ENCODE measurements at places on chromosomes 5 and 9.

DNA sequence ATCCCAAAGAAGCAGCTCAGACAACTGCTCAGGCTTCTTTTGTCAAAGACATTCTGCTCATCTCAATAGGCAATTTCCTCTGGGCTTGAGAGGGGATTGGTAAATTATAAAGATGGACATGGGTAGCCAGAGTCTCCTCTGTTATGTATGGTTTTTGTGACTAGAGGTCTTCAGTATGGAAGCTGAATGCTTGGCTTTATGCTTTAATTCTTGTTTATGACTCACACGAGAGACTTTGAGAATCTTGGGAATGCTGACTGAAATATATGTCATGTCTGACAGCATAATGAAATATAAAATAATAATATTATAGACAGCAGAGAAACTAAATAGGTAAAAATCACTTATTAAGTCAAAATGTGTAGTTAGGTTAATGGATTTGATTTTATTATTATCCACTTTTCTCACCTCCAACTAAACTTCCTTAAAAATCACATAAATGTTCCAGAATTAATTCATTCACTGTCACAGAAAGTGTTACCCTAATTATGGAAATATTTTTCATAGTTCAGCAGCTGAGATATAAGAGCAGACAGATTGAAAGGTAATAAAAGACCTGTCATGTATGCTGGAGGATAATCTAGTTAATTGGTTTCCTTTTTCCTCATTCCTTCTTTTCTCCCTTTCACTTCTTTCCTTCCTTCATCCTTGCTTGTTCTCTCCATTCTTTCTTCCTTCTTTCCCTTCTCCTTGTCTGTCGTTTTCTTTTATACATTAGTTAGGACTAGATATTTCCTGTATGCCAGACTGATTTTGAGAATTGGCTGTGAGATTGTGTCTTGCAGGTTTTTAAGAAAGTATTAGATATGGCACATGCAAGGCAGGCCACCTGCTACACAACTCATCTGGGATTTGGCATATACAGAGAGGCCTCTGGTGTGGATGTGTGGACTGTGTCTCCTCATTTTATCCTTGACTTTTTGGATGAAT is 1866.1 kb upstream of the NUDT12 start:
- no peak for DNase-seq

DNA sequence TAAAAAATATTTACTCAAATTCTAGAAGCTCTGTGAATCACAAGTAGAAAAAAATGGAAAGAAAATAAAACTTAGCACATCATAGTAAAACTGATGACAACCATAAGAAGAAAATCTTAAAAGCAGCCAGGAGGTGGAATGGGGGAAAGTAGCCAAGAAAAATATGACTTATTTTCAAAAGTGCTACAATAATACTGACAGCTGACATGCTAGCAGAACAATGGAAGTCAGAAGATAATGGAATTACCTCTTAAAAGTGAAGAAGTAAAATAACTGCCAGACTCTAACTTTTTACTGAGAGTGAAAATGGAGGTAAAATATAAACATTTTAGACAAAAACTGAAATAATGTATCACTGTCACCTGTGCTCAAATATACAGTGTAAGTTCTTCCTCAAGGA is 532.2 kb upstream of the SGCD start:
- no peak for DNase-seq

- DNase-seq: no peak
These were observed 15.3 kb downstream of the BRD3 start for GRCh38 chr9:134052491-134052890.

- no peak for DNase-seq
These were observed 18.8 kb upstream of the FANCC start for GRCh38 chr9:95336281-95336680.

DNA sequence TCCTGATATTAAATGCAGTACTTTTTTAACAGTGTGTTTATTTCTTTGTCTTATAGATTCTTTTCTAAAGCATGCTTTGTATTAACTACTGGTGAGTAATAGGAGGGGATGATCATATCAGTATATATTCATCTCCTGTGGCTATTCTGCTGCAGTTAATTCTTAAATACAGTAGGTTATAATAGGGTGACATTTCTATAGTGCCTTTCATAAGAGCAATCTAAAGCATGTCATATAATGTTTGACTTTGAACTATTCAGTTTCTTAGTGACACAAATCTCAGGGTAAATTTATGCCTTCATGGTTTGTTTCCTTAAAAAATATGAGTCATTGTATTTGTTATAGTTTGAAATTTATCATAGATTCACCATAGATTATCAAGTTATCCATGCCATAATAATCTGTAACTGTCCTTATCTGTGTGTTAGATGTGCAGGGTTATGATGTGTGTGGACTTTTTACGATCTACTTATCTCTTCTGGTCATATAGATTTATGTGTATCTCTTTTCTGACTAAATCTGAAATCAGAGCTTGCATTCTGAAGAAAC is 1019.5 kb downstream of the NR2F1-AS1 start:
- no peak for DNase-seq

DNA sequence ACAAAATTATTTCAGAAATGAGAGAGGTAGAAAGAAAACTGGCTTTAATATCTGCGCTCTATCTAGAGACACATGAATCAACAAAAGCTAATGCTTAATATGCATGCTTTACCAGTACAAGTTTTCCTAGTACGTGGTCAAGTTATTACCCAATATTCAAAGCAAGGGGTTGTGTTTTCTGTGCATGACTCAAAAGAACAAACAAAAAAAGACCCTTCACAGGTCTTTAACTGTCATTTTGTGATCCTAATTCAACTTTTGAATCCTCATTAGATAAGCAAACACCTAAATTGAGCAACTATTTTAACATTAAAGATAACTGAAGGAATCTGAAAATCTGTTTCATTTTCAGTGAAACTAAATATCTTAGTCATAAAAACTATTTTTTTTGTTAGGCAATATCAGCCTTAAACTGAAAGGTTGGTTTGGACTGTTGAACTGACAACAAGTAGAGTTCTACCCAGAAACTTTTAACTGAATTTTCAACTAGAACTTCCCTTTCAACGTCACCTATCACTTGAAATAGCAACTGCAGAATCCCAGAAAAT is 12.5 kb downstream of the ST8SIA4 start:
- no peak for DNase-seq

- no peak for DNase-seq
These were observed 77.8 kb downstream of the ERBIN start for GRCh38 chr5:66004216-66004615.

DNA sequence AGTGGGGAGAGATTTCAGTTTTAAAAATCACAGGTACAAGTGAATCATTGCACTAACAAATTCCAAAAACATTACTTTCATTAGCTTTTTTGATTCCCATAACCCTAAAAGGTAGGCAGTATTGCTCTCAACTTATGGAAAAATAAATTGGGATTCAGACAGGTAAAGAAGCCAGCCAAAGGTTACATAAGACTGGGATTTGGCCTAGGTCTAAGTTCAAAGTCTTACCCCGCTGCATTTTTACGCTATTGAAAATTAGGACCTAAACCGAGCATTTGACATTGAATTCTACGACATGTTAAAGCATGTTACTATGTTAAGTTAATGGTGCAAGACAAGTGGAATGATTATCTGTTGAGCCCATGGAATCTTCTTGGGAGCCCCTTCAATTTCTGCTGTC is 89.6 kb downstream of the ENC1 start:
- DNase-seq: no peak

DNA sequence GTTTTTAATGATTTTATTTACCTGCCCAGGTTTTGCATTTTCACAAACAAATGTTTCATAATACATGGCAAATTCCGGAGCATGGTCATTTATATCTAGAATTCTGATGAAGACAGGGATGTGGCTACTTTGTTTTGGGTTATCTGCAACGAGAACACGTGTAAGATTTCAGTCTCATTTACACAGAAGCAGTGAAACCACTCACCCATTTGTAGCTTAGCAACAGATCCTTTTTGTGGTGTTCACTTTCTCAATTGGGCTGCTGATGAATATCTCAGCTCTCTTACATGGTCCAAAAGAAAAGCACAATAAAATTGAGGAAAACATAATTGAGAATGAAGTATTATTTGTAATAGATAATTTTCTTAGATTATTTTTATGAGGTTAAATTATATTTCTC is 148.6 kb downstream of the CDH9 start:
- no peak for DNase-seq

GRCh38 chr9:108290839-108291585 is 564.8 kb downstream of the ACTL7B start:
- no peak for DNase-seq

DNA sequence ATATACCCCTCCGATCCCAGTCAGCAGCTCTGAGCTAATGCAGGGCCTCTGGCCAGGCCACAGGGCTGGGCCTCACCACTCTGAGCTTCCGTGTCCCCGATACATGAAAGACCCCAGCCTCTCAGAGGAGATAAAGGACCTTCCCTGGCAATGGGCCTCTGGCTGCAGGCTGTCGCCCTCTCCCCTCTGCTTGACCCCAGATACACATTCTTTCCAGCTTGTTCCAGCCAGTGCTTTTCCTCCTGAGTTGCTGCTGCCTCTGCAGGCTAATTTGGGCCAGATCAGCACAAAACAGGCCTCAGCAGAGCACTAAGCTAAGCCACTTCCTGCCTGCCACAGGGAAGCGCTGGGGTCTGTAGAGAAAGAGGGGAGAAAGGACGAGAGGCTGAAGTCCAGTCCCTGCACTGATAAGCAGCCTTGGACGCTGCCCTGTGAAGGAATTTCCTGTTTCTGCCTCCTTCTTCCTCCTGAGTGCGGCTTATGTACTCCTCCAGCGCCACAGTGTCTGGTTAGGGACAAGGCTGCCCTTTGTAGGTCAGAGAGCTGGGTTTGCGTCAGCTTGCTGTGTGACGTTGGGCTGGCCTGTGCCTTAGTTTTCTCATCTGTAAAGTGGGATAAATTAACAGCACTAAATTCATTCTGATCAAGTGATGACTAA is 73.0 kb upstream of the IL17B start:
- DNase-seq: no peak

DNA sequence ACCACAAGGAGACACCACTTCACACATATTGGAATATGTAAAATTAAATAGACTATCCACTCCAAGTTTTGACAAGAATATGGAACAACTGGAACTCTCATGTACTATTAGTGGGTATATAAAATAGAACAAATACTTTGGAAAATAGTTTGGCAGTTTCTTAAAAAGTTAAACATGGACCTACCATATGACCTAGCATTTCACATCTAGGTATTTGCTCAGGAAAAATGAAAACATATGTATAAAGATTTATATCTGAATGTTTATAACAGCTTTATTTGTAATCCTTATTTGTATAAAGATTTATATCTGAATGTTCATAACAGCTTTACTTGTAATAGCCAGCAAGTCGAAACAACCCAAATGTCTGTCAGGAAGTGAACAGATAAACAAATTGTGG is 49.2 kb downstream of the ERP44 start:
- no peak for DNase-seq

DNA sequence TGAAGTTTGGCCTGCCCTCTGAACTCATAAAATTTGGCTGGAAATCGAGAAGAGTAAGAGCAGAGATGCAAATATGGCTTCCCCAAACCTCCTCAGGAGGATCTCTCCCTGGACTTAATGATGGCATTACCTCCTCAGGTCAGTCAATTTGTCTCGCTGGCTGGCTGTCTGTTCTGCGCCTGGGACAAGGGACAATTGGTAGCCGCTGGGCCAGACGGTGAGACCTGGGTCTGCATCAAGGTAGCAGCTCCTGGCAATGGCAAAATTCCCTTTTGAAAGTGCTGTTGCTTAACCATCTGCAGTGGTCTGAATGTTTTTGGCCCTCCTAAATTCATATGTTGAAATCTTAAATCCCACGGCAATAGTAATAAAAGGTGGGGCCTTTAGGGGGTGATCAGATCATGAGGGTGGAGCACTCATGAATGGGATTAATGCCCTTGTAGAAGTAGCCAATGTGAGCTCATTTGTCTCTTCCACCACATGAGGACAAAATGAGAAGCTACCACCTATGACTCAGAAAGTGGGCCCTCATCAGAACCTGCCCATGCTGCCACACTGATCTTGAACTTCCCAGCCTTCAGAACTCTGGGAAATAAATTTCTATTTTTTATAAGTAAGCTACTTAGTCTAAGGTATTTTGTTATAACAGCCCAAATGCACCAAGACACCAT is 439.3 kb upstream of the KLF4 start:
- no peak for DNase-seq

- peak; percentile 34 for DNase-seq
These were observed 599.3 kb upstream of the SGCD start for GRCh38 chr5:155727512-155728145.

DNA sequence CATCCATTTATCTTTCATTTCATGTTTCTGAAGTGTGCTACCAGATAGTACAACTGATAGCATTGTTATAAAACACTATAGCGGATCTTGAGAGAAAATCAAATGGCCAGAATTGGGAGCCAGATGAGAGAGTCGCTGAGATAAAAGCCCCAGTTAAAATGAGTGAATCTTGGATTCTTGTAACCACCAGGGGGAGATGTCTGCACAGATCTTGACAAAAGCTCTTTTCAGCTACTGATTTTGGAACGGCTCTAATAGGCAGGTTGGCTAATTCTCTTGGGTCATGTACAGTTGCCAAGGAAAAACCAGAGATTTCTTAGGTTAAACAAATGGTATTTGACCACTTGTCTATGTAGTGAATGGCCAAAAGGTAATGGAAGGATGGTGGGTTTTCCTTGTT is 21.7 kb downstream of the F2RL2 start:
- no peak for DNase-seq

GRCh38 chr5:20636686-20637085 is 648.7 kb upstream of the CDH18 start:
- no peak for DNase-seq

GRCh38 chr5:167579693-167580055 is 711.8 kb upstream of the WWC1 start:
- no peak for DNase-seq

GRCh38 chr9:133189826-133190225 is 19.2 kb downstream of the OBP2B start:
- DNase-seq: no peak

DNA sequence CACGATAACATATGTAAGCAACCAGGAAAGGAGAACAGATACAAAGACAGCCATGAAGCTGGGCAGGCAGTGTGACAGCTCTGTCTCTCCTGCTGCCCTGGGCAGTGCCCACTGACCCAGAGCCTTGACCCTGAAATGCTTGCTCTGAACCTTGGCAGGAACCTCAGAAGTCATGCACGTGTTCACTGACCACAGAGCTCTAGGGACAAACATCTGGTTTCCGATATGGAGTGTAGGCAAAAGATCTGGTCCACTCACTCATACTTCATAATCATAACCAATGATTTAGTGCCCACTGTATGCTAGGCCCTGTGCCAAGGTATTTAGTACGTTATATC is 102.6 kb downstream of the FSTL4 start:
- DNase-seq: no peak

GRCh38 chr5:62343428-62343827 is 37.4 kb downstream of the KIF2A start:
- no peak for DNase-seq

GRCh38 chr9:132235894-132236661 is 74.2 kb downstream of the NTNG2 start:
- DNase-seq: no peak

DNA sequence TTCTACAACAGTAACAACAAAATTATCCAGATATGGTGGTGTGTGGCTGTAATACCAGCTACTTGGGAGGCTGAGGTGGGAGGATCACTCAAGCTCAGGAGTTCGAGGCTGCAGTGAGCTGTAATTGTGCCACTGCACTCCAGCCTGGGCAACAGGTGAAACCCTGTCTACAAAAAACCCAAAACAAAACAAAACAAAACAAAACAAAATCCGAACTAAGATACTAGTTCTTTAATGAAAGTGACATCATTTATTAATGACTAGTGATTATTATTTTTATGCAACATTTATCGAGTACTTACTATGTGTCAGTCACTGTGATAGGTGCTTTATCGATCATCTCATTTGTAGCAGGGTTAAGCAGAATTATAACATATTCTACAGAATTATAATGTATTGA is 196.9 kb upstream of the GDNF start:
- DNase-seq: no peak

- no peak for DNase-seq
These were observed 235.2 kb upstream of the SLC24A2 start for GRCh38 chr9:20023961-20024571.

All from C1 segment of cervical spinal cord (tissue), 14 donors.